ENCODE measurements at places on chromosomes 2 and 18. TPM values are rescaled to one million over a fixed set of nuclear protein-coding genes. Genes with fewer than 3 reads are reported as not detected.

OSBPL1A gene
- 27.5 TPM for total RNA-seq

DNA sequence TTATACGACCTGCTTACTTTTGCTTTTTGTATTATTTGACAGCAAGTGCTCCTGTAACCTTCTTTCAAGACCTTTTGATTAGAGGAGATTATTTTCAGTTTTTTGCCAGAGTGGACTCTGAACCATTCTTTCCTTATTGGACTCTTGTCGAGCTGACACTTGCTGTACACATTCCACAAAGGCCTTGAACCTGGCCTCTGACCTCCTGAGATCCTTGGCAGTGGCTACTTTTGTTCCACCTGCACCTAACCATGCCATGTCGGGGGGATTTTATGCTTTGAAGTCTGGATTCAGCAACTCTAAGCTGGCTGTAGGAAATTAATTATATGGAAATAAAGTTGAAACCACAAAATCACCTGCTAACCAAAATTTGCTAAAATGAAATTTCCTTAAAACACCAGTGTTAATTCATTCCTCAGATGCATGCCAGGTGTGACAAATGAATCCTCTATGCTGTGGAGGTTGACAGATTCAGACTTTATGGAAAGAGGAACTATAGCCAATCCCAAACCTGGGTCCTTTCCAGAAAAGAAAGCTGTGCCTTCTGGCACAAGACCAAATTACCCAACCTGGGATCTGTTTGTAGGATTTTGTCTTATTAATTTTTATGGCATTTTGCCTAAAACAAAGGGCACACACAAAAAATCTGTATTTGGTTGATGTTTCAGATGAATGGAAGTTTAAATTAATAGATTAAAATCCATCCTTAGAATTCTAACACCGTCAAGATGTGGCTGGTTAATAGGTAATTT lies 110.4 kb downstream of the CDC42EP3 start:
- H3K27ac ChIP-seq = no peak overlapping the region
- DNase-seq = no peak
- no peaks in the 10 kb centered on the region for H3K36me3 ChIP-seq
- H3K4me1 ChIP-seq = peaks cover 1% of the 10 kb centered on the region
- H3K4me3 ChIP-seq = no peak overlapping the region

DNA sequence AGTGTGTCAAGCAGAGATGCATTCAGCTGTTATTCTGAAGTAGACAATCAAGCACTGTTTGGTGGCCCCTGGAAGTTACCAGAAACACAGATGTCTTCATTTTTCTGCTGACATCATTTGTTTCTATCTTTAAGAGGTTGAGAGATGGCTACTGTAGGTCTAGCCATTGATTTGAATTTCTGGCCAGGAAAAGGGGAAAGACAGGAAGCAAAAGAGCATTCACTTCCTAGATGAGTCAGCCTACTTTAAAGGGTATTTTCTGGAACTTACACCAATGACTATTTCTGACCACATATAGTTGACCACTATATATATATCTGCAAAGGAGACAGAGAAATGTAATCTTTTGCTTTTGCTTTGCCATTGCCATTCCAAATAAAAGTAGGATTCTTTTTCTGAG lies 900.1 kb upstream of the SOX11 start:
- H3K4me1 ChIP-seq = no peaks in the 10 kb centered on the region
- peaks cover 12% of the 10 kb centered on the region for H3K36me3 ChIP-seq
- no peak for DNase-seq
- H3K27ac ChIP-seq = no peak overlapping the region

DNA sequence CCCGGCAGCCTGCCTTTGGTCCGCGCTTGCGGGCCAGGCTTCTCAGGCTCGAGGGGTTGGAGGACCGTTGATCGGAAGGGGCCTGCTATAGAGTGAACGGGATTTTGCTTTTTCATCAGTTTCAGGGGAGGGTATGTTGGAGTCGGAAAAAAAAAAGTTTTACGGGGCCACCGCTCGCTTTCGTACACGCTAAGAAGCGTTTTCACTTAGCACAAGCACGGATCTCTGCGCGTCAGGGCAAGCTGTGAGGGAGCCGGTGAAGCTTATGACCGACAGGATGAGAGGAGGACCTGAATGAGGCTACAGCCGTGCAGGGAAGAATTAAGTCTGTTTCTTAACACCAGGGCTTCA lies 443 bp downstream of the CPSF3 start:
- peak overlapping the region; percentile 81 for H3K27ac ChIP-seq
- H3K4me1 ChIP-seq = peaks cover 29% of the 10 kb centered on the region
- no peaks in the 10 kb centered on the region for H3K36me3 ChIP-seq
- no peak for DNase-seq

GRCh38 chr2:143254110-143254509 lies 124.9 kb downstream of the ARHGAP15 start:
- no peak for DNase-seq
- no peaks in the 10 kb centered on the region for H3K36me3 ChIP-seq
- no peak overlapping the region for H3K27ac ChIP-seq
- no peaks in the 10 kb centered on the region for H3K27me3 ChIP-seq
- no peaks in the 10 kb centered on the region for H3K4me1 ChIP-seq

DNA sequence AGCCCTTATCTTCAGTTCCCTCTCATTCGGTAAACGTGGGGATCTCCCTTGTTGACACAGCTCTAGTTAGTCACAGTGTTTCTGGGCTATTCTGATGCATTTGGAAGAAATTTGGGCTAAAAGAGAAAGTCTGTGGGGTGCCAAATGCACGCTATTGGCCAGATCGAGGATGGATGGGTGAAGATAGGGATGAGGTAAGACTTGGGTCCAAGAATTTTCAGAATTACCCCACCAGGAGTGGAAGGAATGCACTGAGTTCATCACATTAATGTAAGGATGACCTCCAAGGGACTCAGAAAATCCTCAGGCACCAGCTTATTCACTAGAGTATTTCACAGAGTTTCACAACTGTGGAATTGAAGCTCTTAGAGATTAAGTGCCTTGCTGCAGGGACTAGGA lies 49.3 kb downstream of the NRP2 start:
- no peak overlapping the region for H3K27ac ChIP-seq
- no peaks in the 10 kb centered on the region for H3K27me3 ChIP-seq
- no peak for DNase-seq
- no peaks in the 10 kb centered on the region for H3K36me3 ChIP-seq
- H3K4me1 ChIP-seq = peaks cover 63% of the 10 kb centered on the region

GRCh38 chr2:55518841-55519165 lies 715 bp upstream of the CFAP36 start:
- H3K4me1 ChIP-seq = peaks cover 7% of the 10 kb centered on the region
- peaks cover 2% of the 10 kb centered on the region for H3K27me3 ChIP-seq
- no peak for DNase-seq
- peak overlapping the region; percentile 98 for H3K4me3 ChIP-seq
- H3K27ac ChIP-seq = peak overlapping the region; percentile 90

REEP1 gene
- total RNA-seq = 167 TPM

CRYBA2 gene
- total RNA-seq = 0.49 TPM

ZNF2 gene
- total RNA-seq = 3.3 TPM

- H3K4me1 ChIP-seq = no peaks in the 10 kb centered on the region
- H3K27me3 ChIP-seq = no peaks in the 10 kb centered on the region
- DNase-seq = no peak
- no peaks in the 10 kb centered on the region for H3K36me3 ChIP-seq
Observed at GRCh38 chr2:220619525-220620220, 952.4 kb downstream of the EPHA4 start.

GRCh38 chr18:76855594-76855993 lies 33.2 kb downstream of the ZNF236 start:
- no peaks in the 10 kb centered on the region for H3K36me3 ChIP-seq
- H3K4me1 ChIP-seq = peaks cover 6% of the 10 kb centered on the region
- no peak overlapping the region for H3K27ac ChIP-seq
- H3K4me3 ChIP-seq = no peak overlapping the region

- DNase-seq = no peak
- peaks cover 4% of the 10 kb centered on the region for H3K4me1 ChIP-seq
- peaks cover 3% of the 10 kb centered on the region for H3K36me3 ChIP-seq
Observed at GRCh38 chr2:2787301-2787907, 456.3 kb upstream of the MYT1L start.

DNA sequence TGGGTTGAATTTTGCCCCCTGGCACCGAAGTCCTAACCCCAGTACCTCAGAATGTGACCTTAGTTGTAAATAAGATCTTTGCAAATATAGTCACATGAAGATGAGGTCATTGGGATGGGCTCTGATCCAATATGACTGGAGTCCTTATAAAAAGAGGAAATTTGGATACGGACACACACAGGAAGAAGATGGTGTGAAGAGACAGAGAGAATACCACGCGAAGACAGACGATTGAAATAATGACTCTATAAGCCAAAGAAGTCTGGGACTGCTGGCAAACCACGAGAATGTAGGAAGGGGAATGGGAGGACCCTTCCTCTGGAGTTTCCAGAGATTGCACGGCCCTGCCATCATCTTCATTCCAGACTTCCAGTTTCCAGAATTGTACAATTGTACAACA lies 98.6 kb downstream of the CPO start:
- peaks cover 41% of the 10 kb centered on the region for H3K4me1 ChIP-seq
- no peaks in the 10 kb centered on the region for H3K27me3 ChIP-seq
- peaks cover 9% of the 10 kb centered on the region for H3K36me3 ChIP-seq

- H3K4me3 ChIP-seq = no peak overlapping the region
- peaks cover 5% of the 10 kb centered on the region for H3K4me1 ChIP-seq
- no peak overlapping the region for H3K27ac ChIP-seq
- DNase-seq = no peak
Observed at GRCh38 chr2:70936979-70937811, 1.5 kb downstream of the ATP6V1B1 start.

GRCh38 chr2:206345606-206346005 lies 71.1 kb downstream of the ZDBF2 start:
- DNase-seq = no peak
- H3K27me3 ChIP-seq = peaks cover 2% of the 10 kb centered on the region
- H3K4me1 ChIP-seq = no peaks in the 10 kb centered on the region
- H3K36me3 ChIP-seq = peaks cover 19% of the 10 kb centered on the region
- no peak overlapping the region for H3K4me3 ChIP-seq

NAT8 gene
- not detected for total RNA-seq

- H3K27ac ChIP-seq = no peak overlapping the region
- no peaks in the 10 kb centered on the region for H3K4me1 ChIP-seq
- H3K4me3 ChIP-seq = no peak overlapping the region
Observed at GRCh38 chr2:10231551-10232085, 71.1 kb upstream of the HPCAL1 start.

- no peak overlapping the region for H3K27ac ChIP-seq
- no peaks in the 10 kb centered on the region for H3K27me3 ChIP-seq
- peaks cover 4% of the 10 kb centered on the region for H3K36me3 ChIP-seq
- H3K4me3 ChIP-seq = no peak overlapping the region
Observed at GRCh38 chr18:24766376-24766775, 305.9 kb downstream of the HRH4 start.

DNA sequence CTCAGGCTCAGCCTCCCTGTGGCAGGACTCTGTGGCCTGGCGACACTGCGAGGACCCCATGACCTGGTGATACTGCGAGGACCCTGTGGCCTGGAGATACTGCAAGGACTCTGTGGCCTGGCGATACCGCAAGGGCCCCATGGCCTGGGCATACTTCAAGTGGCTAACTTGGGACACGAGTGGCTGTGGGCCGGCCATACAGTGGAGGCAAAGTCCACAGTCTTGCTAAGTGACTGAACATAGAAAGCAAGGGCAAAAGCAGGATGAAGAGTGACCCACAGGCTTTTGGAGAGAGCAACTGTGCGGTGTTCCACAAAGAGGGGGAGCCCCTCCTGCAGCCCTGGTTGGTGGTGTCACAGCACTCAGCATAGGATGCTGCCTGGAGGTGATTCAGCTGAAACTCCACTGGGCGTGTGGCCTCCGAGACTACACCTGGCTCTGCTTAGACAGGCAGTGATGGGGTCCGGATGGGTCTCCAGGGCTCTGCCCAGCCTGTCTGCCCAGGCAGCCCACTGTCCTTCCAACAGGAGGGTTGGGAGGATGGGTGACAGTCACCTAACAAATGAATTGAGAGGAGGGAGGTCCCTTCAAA lies 691.0 kb upstream of the HS6ST1 start:
- DNase-seq = no peak
- peaks cover 9% of the 10 kb centered on the region for H3K27me3 ChIP-seq
- no peaks in the 10 kb centered on the region for H3K36me3 ChIP-seq
- peaks cover 3% of the 10 kb centered on the region for H3K4me1 ChIP-seq
- H3K4me3 ChIP-seq = no peak overlapping the region

ZNF396 gene
- 2.1 TPM for total RNA-seq

- DNase-seq = no peak
- H3K27ac ChIP-seq = no peak overlapping the region
- H3K27me3 ChIP-seq = no peaks in the 10 kb centered on the region
Observed at GRCh38 chr2:194709840-194710239, 947.2 kb upstream of the SLC39A10 start.

BCL2 gene
- 6.8 TPM for total RNA-seq

Measured in glutamatergic neuron (in vitro differentiated cells).